ENCODE measurements at places on chromosomes 1 and 21. TPM values are rescaled to one million over a fixed set of nuclear protein-coding genes. Genes with fewer than 3 reads are reported as not detected.

DNASE2B gene
- not detected for total RNA-seq

GPR25 gene
- not detected for total RNA-seq

ERG gene
- 17.3 TPM for total RNA-seq

MCOLN2 gene
- not detected for total RNA-seq

SRSF10 gene
- total RNA-seq: 46.6 TPM

NCF2 gene
- total RNA-seq: 19.5 TPM

GRCh38 chr1:12153181-12153785 lies 13.5 kb upstream of the TNFRSF1B start:
- no peaks in the 10 kb centered on the region for H3K36me3 ChIP-seq
- H3K27me3 ChIP-seq: no peaks in the 10 kb centered on the region
- H3K4me3 ChIP-seq: no peak overlapping the region

- no peaks in the 10 kb centered on the region for H3K27me3 ChIP-seq
- no peaks in the 10 kb centered on the region for H3K4me1 ChIP-seq
- no peak overlapping the region for H3K4me3 ChIP-seq
- no peaks in the 10 kb centered on the region for H3K36me3 ChIP-seq
- H3K27ac ChIP-seq: no peak overlapping the region
These were observed 141.4 kb upstream of the CACYBP start for GRCh38 chr1:174858301-174858700.

GRCh38 chr1:177799746-177800145 lies 170.1 kb downstream of the SEC16B start:
- no peaks in the 10 kb centered on the region for H3K27me3 ChIP-seq
- no peak overlapping the region for H3K27ac ChIP-seq
- no peaks in the 10 kb centered on the region for H3K36me3 ChIP-seq
- no peak for DNase-seq

- no peaks in the 10 kb centered on the region for H3K36me3 ChIP-seq
- no peak overlapping the region for H3K4me3 ChIP-seq
- DNase-seq: no peak
- H3K27me3 ChIP-seq: no peaks in the 10 kb centered on the region
- no peak overlapping the region for H3K27ac ChIP-seq
These were observed 11.2 kb upstream of the CAPN2 start for GRCh38 chr1:223700942-223701637.

DNA sequence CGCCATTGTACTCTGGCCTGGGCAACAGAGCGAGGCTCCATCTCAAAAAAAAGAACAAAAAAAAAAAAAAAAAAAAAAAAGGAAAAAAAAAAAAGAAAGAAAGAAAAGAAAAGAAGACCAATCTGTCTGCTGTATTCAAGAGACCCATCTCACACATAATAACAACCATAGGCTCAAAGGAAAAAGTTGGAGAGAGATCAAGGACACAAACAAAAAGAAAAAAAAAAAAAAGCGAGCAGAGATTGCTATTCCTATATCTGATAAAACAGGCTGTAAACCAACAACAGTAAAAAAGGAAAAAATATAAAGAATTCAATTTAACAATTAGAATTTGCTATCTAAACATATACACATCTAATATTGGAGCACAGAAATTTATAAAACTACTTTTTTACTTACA lies 150.4 kb downstream of the BRINP3 start:
- no peaks in the 10 kb centered on the region for H3K4me1 ChIP-seq
- H3K36me3 ChIP-seq: no peaks in the 10 kb centered on the region
- H3K27me3 ChIP-seq: no peaks in the 10 kb centered on the region
- no peak overlapping the region for H3K27ac ChIP-seq
- DNase-seq: no peak

- H3K4me3 ChIP-seq: peak overlapping the region; percentile 64
- H3K36me3 ChIP-seq: peaks cover 22% of the 10 kb centered on the region
- H3K27ac ChIP-seq: no peak overlapping the region
- peaks cover 9% of the 10 kb centered on the region for H3K4me1 ChIP-seq
- no peak for DNase-seq
These were observed 2.6 kb upstream of the TDRD10 start for GRCh38 chr1:154499446-154499845.

DNA sequence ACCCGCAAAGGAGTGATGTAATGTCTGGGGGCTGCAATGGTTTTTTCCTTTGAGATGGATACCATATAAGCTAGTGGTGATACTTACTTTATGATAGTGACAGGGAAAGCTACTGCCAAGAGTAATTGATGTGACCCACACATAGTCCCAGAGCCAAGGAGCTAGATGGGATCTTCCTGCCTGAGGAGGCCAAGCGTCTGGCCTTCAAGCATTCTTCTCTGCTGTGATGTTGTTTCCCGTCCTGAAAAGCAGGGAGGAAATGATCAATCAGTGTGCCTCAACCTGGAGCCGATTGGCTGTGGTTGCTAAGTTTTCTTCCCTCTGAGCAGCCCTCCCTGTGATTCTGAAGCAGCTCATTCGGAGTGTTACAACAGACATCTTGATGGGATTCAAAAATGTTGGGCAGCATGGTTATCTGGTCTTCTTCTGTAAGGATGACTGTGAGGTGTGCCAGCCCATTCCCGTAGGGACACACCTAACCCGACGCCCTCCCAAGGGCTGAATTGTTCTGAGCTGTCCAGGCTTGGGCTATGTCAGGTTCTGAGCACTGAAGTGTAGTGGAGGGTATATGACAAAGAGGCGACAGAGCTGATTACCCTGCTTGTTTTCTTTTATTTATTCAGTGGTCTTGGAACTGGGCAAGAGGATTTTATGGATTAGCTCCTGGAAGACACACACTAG lies 56.7 kb downstream of the UCK2 start:
- H3K4me1 ChIP-seq: peaks cover 26% of the 10 kb centered on the region
- H3K36me3 ChIP-seq: no peaks in the 10 kb centered on the region
- H3K27me3 ChIP-seq: no peaks in the 10 kb centered on the region
- DNase-seq: no peak
- H3K4me3 ChIP-seq: no peak overlapping the region

DNA sequence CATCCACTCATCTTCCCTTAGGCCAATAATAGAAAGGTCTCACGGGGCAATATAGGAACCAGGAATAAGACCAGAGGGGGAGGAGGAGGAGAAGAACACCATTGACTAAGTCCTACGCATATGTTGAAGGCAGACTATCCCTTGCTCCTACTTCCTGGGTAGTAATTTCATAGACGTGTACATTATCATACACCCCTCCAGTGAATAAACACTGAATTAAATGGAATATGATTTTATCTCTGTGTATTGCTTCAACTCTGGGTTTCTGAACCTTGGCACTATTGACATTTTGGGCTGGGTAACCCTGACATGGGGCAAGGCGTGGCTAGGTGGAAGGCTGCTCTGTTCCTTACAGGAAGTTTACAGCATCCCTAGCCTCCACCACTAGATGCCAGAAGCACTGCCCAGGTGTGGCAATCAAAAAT lies 17.3 kb upstream of the FHAD1 start:
- H3K36me3 ChIP-seq: no peaks in the 10 kb centered on the region
- no peak overlapping the region for H3K4me3 ChIP-seq
- no peak overlapping the region for H3K27ac ChIP-seq
- no peaks in the 10 kb centered on the region for H3K4me1 ChIP-seq
- DNase-seq: no peak

DNA sequence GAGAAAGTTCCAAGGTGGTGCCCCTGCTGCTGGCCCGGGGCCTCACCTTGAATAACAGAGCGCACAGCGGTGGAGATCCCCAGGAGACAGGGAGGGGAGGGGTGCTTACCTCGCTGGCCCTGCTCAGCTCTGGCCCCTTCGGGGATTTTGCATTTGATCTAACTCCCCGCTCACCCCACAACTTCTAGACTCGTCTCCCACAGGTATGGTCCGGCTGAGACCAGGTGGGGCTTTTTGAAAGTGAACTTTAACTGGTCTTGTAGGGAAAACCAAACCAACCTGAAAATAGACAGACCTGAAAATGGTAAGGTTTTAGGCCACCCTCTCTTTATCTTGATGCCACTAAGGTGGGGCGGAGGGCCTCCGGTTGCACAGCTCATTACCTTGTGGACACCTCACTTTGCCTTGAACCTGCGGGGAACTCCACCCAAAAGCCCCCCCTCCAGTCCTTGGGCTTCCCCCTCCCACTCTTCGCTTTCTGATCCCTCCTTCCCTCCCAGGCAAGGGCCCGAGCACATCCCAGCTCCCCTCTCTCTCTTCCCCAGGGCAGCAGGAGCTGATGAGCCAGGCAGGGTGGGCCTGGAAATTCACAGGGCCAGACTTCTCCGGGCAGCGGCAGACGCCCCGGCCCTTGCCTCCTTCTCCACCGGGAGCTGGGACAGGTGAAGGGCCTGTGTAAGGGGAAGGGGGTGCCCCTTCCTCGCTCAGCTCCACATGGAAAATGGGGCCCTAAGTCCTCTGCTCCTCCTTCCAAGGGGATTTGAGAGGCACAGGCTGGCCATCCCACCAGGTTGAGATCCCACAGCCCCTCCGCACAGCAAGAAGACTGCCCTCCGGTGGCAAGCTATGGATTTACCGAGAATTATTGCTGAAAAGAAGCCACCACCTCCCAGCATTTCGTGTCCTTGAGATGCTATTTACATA lies 16.1 kb downstream of the TNFRSF8 start:
- DNase-seq: peak; percentile 20
- H3K36me3 ChIP-seq: no peaks in the 10 kb centered on the region
- H3K27me3 ChIP-seq: no peaks in the 10 kb centered on the region
- H3K4me3 ChIP-seq: no peak overlapping the region
- H3K4me1 ChIP-seq: no peaks in the 10 kb centered on the region

DNA sequence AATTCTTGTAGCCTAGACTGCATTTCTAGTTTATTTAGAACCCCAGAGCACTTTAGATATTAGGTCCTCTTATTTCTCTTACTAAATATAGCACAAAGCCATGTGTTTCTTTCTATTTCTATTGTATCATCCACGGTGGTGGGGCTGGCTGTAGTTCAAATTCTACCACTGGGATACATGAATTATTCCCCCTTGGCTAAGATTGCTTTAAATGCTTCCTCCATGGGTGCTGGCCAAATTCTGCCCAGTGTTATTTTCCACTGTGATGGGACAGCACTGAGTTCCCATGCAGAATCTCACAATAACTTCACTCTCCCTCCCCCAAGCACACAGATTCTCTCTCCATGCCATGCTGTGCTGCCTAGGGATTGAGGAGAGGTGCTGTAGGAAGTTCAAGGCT lies 41.5 kb upstream of the GBP6 start:
- no peak overlapping the region for H3K4me3 ChIP-seq
- H3K36me3 ChIP-seq: no peaks in the 10 kb centered on the region
- H3K27ac ChIP-seq: peak overlapping the region; percentile 56
- no peak for DNase-seq
- peaks cover 12% of the 10 kb centered on the region for H3K4me1 ChIP-seq

DNA sequence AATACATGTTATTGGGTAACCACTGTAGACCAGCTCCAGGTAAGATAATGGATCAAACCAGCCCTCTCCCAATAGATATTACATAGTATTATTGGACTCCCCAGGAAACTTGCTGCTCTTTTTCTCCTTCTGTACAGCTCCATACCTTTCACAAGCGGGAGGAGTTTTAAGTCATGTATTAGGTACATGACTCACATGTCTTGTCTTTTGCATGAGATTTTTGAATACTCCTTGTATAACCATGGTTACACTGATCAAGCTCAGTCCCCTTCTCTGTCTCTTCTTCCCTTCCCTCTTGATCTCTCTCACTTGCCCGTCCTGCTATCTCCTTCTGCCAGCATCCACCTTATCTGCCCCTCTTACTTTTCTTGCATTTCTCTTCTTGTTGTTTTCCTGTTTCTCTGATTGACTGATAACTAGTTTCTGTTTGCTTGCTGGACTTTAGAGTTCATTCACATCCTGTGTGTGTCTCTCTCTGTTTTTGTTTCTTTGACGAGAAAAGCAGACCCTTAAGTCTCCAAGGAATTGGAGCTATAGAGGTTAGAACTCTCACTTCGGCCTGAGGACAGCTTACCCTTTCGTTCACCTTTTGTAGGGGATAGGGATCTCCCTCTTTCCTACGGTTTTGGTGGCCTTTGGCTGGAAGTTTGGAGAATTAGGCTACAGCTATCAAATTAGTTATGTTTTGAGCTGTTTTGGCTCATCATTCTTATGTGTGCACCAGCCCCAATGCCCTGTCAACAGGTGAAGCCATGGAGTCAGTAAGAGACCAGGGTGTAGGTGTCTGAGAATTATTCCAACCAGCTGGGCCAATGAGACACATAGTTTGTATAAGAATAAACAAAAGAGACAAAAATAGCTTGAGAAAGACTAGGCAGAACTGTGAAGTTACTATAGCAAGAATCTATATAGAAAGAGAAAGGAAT lies 49.0 kb upstream of the ASB17 start:
- H3K27me3 ChIP-seq: no peaks in the 10 kb centered on the region
- H3K36me3 ChIP-seq: no peaks in the 10 kb centered on the region
- H3K27ac ChIP-seq: no peak overlapping the region

DNA sequence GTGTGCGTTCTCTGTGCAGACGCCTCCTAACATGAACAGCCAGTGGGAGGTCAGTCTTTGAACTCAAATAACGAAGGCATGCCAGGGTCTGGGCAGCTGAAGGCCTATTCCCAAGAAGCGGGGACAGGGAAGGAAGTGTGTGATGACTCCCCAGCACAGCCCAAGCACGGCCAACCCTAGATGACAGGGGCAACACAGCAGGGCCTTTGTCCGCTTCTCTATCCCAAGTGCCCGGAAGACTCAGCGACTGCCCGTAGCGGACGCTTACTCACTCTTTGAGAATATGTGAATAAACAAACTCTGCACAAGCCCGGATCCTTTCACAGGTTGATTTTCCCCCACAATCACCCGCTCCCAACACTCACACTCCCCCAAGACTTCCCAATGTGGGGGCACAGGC lies 11.2 kb downstream of the C1orf198 start:
- no peak overlapping the region for H3K27ac ChIP-seq
- no peaks in the 10 kb centered on the region for H3K27me3 ChIP-seq
- DNase-seq: no peak
- H3K4me3 ChIP-seq: no peak overlapping the region
- H3K36me3 ChIP-seq: peaks cover 4% of the 10 kb centered on the region

GRCh38 chr1:207021876-207022596 lies 10.5 kb downstream of the C1orf116 start:
- no peak overlapping the region for H3K4me3 ChIP-seq
- H3K4me1 ChIP-seq: peaks cover 33% of the 10 kb centered on the region
- H3K36me3 ChIP-seq: no peaks in the 10 kb centered on the region
- DNase-seq: no peak

DNA sequence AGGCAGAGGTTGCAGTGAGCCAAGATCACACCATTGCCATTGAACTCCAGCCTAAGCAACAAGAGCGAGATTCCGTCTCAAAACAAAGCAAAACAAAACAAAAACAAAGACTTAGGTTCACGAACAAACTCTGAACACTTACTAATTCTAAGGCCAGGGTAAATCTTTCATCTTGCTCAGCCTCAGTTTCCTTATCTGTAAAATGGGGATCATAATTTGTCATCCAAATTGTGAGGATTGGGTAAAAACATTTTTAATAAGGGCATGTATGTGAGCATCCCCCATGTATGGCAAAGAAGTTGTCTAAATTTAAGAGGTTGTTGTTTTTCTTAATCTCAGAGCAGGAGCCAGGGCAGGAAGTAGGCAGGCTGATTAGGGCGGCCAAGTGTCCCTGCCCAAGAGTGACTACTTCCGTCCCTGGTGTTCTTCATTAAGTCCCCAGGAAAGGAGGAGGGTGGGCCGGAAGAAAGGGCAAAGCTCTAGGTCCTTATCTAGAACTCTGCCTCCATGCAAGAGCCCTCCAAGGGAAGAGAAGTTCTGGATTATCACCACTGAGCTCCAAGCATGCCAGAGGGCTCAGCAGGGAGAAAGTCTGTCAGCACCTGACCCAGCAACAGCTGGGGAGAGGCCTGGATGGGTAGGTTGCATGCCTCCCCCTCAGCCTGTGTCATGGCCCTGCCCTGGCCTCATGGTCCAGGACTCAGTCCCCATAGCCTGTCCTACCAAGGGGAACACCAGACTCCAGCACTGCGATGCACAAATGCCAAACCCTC lies 49.9 kb upstream of the CLIC4 start:
- DNase-seq: peak; percentile 39
- H3K36me3 ChIP-seq: no peaks in the 10 kb centered on the region
- peaks cover 59% of the 10 kb centered on the region for H3K4me1 ChIP-seq
- H3K4me3 ChIP-seq: no peak overlapping the region

Data from heart left ventricle (tissue), 16 donors.